HAP-1 (cell line): ENCODE measurements at places on chromosomes 5 and 9.
A peak's percentile ranks its signal among the peaks of the same experiment; 100 is the strongest.

DNA sequence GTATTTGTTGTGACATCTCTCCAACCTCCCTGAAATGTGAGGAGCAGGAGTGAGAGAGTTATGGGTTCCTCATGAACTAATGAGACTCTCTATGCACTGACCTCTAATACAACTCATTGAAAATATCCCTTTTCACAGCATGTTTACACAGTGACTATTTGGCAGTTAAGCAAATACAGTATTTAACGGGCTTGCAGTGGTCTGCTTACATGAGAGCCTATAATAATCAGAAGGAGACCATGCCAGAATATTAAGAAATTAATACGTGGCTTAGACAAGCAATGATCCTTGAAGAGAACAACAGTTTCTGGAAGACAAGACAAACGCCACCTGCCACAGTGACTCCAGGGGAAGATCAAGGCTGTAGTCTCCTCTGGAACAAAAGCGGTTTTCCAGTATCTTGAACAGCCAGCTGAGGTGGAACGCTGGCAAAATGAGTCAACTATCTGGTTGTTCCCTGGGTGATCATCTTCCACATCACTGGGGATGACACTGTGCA is 424.5 kb downstream of the DMAC1 start:
- DNase-seq = no peak

DNA sequence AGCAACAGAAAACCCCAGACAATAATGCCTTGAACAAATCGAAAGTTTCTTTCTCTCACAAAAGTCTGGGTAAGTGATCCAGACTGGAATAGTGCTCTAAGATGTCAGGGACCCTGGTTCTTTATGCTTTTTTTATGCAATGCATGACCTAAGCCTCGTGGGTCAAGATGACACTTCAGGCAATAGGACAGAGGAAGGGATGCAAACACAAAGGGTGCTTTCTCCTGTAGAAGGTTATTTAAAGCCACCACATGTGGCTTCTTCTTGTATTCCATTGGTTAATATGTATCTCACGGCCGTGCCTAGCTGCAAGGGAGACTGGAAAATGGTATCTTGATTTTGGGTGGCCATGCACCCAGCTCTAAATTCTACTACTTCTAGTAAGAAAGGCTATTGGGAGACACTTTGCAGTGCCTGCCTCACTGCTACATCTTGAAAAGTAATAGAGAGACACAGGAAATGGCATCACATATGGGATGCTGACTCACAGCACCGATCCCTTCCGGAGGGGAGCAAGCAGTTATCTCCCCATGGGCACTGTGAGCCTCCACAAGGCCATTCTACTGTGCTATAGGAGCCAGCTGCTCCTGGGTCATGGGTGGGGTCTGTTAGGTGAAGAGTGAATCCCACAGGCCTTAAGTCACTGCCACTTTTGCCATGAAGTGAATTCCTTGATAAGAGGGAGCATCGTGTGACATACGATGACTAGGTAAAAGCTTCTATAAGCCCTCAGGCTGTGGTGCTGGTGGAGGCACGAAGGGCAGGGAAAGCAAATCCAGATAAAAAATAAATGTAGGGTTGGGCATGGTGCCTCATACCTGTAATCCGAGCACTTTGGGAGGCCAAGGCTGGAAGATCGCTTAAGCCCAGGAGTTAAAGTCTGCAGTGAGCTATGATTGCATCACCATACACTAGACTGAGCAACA is 32.5 kb upstream of the RAB14 start:
- no peak for DNase-seq

DNA sequence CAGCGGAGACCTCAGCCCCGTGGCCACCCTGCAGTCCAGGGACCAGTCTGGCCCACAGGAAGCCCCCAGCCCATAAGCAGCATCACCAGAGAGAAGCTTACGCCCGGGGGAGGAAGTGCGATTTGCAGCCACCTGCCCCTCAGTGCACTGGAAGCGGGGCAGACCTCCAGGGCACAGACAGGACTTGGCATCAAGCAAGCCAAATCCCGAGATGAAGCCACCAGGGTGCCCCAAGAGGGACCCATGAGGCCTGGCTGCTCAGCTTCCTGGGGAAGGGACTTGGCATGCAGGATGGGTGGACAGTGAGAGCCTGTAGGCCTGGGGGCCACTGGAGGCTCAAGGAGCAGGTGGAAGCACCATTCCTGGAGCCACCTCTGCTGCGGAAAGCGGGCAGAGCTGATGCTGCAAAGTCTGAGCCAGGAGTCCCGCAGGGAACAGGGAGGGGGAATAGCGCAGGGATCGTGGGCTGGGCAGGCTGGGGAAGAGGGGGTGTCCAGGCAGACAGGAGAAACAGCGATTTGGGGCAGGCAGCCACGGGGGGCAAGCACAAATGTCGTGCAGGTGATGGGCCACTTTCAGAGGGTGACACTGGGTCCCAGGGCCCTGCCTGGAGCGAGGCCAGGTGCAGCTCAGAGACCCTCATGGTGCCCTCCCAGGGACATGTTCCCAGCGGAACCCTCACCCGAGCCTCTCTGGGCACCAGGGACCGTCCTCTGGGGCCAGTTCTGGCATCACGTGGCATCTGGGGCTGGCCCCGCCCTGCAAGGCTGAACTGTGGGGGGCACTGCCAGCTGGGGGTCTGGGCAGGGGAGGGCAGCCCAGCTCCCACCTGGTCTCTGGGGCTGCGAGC is 3.2 kb downstream of the LRRC26 start:
- no peak for DNase-seq

GRCh38 chr9:128163027-128163515 is 3.0 kb downstream of the BBLN start:
- no peak for DNase-seq

DNA sequence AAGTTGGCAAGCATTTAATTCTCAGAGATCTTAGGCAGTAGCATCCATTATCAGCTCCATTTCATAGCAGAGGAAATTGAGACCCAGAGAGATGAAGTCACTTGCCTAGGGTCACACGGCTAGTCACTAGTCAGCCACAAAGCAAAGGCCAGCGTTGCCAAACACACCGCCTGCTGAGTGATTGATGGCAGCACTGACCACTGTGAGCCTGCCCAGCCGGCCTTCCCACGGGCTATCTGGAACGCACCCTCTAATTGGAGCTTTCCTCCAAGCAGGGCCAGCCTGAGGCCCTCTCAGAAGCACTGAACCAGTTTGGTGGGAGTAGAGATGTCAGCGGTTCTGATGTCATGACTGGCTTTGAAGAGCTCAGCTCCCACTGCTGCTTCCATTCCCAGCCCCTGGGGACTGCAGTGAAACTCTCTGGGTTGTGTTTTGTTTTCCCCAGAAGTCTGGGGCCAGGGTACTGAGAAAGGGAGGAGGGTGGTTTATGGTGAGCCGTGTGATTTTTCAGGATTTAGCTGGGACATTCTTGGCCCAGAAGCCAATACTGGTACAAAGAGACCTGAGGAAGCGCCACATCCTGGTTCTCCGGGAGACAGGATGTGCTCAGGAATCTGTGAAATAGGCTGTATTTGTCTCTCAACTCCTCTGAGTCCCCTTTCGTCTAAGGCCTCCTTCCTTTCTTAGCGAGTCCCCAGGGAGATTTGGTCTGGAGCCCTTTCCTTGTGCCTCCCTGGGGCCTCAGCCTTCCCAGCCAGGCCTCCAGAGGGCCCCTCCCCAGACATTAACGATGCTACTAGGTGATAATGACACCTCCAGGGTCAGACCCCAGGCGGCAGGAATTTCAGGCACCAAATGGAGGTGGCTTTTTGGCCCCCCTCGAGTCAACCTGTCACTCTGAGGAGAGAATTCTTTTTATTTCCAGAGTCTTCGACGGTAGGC is 44.5 kb downstream of the SPRY4 start:
- peak; percentile 9 for DNase-seq

DNA sequence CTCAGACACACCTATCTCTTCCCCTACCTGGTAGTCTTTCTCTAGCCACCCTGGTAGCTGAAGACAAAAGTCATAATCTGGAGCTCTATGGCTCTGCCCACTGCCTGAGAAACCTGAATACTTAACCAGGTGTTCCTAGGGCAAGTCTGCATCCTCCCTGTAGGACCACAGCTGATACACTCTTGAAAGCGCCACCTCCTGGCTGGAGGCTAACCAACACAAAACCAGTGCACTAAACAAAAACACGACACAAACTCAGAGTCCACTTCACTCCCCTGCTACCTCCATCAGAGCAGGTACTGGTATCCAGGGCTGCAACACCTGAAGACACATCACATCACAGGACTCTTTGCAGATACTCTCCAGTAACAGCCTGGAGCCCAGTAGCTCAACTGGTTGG is 84.6 kb upstream of the ANXA1 start:
- DNase-seq = no peak

DNA sequence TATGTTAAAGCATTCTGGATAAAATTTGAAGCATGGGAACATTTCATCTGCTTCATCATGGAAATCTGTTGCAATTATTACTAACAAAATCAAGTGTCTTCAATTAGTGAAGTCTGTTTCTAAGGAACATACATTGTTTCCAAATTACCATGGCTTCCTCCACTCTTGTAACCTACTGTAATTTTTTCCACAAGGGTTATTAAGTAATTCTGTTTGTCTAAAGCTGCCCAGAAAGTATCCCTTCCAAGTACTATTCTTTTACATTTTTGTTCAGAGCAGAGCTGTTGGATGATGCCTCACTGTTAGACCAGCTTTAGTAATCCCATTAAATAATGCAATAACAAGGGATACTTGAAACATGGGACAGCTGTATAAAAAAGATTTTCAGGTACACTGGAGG is 483.5 kb upstream of the CD180 start:
- no peak for DNase-seq

DNA sequence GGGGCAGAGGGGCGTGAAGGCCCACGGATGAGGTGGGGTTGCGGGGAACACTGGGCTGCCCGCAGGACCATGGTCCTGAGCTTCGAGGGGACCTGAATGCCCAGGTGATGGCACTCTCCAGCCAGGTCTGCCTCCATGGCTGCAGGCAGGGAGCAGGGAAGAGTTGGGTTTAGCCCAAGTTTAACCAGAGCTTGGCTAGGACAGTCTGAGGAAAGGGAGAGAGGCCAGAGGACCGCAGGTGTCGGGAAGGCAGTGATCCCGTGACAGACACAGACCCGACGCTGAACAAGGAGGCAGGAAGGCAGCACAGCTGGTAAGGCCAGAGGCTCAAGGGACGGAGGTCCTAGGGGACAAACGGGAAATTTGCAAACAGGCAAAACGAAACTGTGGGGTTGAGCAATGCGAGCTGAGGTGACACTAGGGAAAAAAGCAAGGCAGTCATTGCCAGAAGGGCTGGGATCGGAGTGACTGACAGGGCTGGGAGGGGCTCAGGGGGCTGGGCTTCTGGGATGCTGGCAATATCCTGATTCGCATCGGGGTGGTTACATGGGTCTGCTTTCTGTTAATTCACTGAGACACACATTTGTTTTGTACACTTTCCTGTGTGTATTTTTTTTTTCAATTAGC is 25.0 kb downstream of the ARPC5L start:
- no peak for DNase-seq
